ENCODE measurements at places on chromosomes 12 and 14.

DNA sequence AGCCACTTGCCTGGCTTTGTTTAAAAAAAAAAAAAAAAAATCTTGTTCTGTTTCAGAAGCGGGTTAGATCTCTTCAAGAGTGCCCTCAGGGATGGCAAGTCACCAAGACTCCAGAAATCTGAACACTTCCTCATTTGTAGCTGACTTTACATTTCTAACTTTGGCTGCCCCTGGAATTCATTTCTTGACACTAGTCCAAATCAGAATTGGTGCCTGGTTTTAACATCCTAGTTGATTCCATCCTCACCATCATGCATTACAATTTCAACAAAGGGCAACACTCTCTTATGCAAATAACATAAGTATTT is 295.5 kb downstream of the RMST start:
- DNase-seq, result no peak

DNA sequence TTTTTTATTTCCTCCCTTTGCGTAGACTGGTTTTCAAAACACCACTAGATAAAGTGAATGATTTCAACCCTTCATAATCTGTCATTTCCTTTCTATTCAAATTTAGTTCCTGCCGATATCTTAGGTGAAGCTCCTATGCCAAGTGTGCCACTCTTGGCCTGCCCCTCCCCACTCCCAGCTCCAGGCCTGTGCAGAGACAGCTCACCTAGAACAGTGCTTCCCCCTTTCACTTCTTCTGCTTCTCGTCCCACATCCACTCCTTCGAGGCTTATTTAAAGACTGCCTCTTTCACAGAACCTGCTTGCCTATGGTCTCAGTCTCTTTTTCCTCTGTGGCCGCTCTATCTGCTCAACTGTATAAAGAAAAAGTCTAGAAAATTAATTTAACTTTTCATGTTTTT is 473.8 kb downstream of the RAD51B start:
- no peak for DNase-seq

DNA sequence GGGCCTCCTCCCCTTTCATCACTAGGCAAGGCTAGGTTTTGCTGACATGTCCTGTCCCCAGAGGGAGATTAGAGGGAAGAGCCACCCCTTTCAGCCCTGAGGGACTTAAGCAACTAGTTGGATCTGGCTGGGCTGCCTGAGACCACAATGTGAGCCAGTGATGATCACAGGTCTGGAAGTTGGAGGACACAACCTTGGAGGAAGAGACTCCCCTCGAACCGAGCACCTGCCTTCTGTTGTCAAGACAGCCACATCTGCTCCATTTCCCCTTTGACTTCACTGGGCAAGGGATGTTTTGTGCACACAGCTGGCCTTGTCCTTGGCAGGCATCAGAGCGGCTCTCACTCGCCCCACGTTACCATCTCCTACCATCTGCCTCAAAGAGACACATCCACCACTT is 31.4 kb downstream of the MVK start:
- no peak for DNase-seq

DNA sequence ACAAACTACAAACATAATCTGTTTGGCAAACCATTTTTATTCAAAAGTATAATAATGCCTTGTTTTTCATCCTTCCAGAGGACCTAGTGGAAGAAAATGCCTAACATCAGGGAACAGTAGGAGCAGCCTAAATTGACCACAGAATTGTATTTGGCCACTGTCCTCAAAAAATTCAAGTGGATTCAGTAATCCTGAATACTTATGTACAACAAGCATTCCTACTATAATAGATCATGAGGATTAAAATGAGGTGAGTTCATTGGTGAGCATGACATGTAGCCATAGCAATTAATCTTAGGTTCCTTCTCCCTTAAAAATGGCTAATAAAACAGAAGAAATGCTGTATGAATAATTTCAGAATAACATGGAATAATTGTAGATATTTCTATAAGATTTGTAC is 209.3 kb downstream of the DAD1 start:
- no peak for DNase-seq

DNA sequence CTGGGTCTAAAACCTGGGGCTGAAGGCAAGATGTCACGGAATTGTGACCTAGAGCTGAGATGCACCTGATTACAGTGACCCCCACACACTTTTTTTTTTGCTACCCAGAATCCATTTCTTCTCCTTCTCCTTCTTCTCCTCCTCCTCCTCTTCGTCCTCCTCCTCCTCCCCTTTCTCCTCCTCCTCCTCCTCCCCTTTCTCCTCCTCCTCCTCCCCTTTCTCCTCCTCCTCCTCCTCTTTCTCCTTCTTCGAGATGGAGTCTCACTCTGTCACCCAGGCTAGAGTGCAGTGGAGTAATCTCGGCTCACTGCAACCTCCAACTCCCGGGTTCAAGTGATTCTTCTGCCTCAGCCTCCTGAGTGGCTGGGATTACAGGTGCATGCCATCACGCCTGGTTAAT is 19.4 kb upstream of the FLVCR2 start:
- no peak for DNase-seq

- no peak for DNase-seq
Measured at GRCh38 chr12:11797317-11797913, 147.9 kb downstream of the ETV6 start.

DNA sequence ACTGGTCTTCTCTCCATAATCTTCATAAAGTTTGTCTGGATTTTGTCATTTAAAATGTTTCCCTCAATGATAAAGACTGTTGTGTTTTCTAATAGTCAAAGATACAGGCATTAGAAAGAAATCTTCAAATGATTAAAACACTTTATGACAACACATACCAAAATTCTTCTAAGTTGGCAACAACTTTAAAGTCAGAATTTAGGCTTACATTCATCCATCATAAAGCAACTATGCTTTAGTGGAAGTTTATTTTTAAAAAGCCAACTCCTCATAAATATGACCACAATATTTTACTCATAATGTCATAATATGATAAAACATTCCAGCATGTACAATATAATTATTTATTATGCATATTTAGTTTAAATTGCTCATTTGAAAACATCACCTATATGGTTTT is 17.2 kb upstream of the CCER1 start:
- DNase-seq, result no peak

- DNase-seq, result no peak
Measured at GRCh38 chr12:64028541-64028940, 184.0 kb downstream of the SRGAP1 start.

DNA sequence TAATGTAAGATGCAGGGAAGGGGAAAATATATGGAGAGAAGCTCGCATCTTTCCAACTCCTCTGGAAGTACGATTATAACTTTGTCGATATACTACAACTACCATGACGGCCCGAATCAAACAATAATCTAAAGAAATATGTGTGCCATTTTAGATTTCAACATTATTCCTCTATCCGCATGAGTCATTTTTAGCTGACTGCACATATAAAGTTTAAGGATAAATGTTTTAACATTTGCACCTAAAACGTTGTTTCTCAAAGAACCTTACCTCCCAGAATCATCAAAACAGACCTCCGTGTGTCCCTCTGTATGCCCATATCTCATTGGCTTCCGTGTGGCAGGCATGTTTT is 482 bp downstream of the WDHD1 start:
- DNase-seq, result no peak

- no peak for DNase-seq
Measured at GRCh38 chr14:54813081-54813480, 89.5 kb downstream of the GCH1 start.

- peak; percentile 8 for DNase-seq
Measured at GRCh38 chr12:125773033-125773640, 707.9 kb downstream of the AACS start.

DNA sequence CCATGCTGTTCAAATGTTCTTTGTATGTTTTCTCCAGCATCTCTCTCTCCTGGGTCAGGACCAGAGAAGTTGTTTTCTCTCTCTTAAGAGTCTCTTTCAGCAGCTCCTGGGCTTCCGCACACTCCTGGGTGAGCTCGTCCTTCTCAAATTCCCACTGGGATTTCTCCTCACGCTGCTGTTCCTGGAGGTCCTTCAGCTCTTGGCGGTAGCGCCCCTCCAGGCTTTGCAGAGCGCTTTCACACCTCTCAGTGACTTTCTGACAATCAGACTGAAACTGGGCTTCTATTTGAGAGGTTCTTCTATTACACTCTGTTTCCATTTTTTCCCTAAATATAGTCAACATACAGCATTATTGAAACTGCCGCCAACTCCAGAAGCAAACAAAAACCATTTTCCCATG is 72.7 kb downstream of the NIN start:
- no peak for DNase-seq

GRCh38 chr12:90069711-90070110 is 361.1 kb upstream of the ATP2B1 start:
- DNase-seq, result no peak

All from putamen (tissue), 1 donor.